ENCODE measurements at places on chromosomes 16 and 17. TPM values are rescaled to one million over a fixed set of nuclear protein-coding genes. Genes with fewer than 3 reads are reported as not detected.

GRCh38 chr16:83878838-83879237 lies 20.1 kb upstream of the MLYCD start:
- peak; percentile 61 for DNase-seq

- no peak for DNase-seq
Observed at GRCh38 chr17:63317166-63317840, 128.8 kb downstream of the CYB561 start.

The MT3 gene
- polyA plus RNA-seq = not detected

The TBC1D28 gene
- polyA plus RNA-seq = not detected
